ENCODE measurements at places on chromosomes 6 and 20.

DNA sequence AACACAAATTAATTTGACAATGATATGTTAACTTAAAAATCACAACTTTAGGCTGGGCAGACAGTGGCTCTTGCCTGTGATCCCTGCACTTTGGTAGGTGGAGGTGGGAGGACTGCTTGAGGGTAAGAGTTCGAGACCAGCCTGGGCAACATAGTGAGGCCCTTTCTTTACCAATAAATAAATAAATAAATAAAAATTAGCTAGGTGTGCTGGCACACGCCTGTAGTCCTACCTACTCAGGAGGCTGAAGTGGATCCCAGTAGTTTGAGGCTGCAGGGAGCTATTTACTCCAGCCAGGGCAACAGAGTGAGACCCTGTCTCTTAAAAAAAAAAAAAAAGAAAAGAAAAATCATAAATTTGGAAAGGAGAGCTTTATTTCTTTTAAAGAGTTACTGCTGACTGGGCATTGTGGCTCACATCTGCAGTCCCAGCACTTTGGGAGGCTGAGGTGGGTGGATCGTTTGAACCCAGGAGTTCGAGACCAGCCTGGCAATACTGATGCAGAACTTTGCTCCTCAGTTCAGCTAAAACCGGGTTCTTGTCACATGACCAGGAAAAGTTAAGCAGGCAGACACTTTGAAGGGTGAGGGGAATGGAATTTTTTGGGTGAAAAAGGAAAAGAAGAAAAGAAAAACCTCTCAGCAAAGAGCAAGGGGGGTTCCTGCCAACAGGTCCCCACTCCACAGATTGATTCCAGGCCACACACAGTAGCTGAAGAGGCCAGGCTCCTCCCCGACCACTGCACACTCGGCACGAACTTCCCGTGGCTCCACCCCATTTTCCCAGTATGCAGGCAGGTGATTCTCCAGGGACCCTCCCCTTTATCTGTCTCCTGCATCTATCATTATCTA is 44.0 kb upstream of the DDR1 start:
- DNase-seq = no peak

DNA sequence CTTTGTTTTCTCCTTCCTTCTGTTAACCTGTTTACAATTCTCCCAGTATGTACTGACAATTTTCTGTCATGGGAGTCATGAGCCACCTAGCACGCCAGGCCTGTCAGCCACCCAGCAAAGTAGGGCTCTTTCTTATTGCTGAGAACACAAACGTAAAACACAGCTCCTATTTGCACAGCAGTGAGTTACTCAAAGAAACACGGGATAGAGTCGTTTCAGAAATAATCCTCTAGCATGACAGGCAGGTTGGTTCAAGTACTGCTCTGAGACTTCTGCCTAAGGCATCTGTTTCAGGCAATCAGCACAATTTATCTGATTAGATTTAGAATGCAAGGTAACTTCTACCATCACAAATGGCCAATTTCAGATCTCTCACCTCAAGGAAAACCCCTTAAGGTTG is 88.8 kb downstream of the CD24 start:
- DNase-seq = no peak

- DNase-seq = no peak
These were observed 148.3 kb downstream of the GPX5 start for GRCh38 chr6:28673787-28674671.

- no peak for DNase-seq
These were observed 20.0 kb downstream of the CCN2 start for GRCh38 chr6:131931063-131931750.

DNA sequence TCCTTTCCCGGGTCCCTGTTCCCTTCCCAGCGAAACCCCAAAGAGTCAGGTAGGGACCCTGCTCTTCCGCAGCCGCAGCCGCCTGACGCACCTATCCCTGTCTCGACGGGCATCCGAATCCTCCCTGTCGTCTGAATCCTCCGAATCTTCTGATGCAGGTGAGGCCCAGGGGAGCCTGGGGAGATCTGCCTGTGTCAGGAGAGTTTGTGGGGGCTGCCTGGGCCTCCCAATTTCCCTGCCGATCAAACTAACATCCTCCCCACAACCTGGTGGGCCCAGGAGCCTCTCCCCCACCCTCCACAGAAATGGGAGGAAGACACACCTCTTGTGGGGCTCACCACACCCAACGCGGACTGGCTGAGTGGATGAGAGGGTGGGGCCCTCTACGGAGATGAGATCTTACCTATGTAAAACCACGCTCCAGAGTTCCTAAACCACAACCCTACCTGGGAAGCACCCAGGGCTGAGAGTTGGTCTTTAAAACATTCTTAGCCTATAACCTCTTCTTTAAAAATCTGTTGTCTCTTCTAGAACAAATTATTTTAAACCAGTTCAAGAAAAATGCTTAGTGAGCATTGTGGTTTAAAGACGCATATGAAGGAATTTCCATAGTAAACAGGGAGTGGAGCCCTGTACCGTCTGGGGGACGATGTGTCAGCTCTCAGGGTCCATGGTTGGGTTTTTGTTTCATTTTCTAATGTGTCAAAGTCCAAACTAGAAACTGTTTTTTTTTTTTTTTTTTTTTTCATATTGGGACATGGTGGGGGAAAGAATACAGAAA is 1.7 kb downstream of the CDC25B start:
- no peak for DNase-seq

- DNase-seq = no peak
These were observed 179.7 kb downstream of the DLL1 start for GRCh38 chr6:170111141-170111664.

DNA sequence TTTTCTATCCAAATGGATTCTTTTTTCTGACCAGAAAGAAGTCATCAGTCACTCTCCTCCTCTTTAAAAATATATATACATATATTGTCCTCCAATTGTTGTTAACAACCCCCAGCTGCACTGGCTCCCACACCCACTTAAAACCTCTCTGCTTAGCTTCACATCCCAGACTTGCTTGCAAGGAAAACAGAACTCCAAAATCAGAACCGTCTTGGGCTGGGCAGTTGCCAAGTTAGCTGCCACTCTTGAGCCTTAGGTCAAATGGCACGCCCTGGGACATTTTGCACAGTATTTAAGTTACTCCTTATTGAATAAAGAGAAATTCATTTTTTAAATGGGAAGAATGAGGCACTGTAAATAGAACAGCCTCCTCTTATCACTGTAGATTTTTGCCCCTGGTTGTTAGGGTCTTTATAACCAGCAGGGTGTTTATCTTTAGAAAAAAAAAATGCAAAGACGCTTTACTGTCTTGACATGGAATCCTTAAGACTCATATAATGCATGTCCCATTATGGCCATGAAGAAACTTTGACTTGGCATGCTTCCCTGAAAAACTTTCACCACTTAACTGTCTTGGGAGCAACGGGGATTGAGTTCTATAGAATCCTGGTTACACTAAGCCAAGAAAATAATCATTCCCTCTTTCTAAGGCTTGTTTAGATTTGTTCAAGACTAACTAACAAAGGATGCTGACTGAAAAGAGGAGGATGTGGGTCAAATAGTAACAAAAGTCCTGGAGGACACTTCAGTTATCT is 204.5 kb downstream of the ISM1 start:
- no peak for DNase-seq

GRCh38 chr20:42173440-42173839 is 555.3 kb upstream of the CHD6 start:
- no peak for DNase-seq

GRCh38 chr6:11428895-11429294 is 108.7 kb upstream of the TMEM170B start:
- DNase-seq = peak; percentile 56

- peak; percentile 43 for DNase-seq
These were observed 49.7 kb upstream of the IL20RA start for GRCh38 chr6:137094411-137095008.

- DNase-seq = no peak
These were observed 464.9 kb downstream of the PRKN start for GRCh38 chr6:162262466-162263196.

DNA sequence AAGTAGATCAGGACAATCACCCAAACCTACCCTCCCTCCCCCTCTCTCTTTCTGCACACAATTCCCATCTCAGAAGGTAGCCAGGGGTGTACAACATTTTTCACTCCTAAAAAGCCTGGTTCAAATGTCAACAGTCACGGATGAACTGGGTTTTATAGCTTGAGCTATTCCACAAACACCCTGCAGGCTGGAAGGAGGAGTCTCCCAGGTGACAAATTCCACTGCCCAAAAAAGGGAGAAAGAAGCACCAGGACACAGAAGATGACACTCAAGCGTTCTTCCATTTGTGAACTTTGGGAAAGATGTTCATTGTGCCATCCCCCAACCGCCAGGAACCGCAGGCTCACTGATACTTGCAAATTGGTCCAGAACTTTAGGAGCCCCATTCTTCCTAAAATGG is 111.5 kb upstream of the NFATC2 start:
- no peak for DNase-seq

DNA sequence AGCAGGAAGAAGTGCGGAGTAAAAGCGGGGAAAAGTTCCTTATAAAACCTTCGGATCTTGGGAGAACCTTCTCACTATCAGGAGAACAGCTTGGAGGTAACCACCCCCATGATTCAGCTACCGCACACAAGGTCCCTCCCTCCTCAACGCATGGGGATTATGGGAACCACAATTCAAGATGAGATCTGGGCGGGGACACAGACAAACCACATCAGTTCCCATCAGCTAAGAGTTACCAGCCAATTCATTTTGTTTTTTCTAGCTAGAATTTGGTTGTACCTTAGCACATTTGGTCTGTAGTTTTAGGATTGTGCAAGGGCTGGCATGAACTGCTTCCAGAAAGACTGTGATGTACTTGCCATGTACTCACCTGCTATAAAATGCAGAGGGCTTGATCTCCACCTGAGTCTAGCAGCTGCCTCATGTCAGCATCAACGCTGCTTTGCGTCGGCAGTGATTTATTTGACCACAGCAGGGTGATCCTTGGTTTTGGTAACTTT is 94.7 kb upstream of the SLC2A12 start:
- DNase-seq = no peak

GRCh38 chr20:64105846-64106434 is 1.4 kb downstream of the NPBWR2 start:
- no peak for DNase-seq

DNA sequence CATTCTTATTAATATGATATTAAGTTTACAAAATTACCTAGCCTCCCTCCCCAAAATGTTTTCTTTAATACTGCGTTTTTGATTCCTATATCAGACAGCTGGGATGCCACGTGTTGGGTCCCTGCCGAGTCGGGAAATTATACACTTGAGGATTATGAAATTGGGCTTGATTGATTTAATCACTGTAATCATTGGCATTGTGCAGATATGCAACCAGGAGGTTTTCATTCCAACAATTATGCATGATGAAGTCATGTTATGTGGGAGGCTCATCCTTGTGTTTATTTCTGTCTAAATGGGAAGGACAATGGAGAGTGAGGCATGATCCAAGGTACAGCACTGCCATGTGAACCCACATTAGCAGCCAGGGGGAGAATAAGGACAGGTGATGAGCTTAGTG is 30.6 kb upstream of the RIPOR2 start:
- DNase-seq = no peak

DNA sequence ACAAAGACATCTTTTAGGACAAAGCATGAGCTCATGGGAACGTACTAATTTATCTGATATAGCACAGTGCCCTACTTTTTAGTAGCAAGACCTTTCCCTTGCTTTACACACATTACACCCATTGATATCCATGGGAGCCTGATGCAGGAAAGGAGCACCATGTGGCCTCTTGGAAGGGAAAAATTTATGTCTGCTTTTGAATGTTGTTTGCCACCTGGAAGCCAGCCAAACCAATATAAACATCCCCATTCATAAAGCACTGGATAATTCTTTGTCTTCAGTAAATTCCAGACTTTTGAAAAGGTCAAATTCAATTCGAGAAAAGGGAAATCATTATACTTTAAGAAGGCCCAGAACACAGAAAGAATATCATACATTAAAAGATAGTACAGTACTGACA is 152.3 kb upstream of the BEND6 start:
- DNase-seq = no peak

GRCh38 chr20:32980131-32980941 is 23.9 kb downstream of the SUN5 start:
- no peak for DNase-seq

DNA sequence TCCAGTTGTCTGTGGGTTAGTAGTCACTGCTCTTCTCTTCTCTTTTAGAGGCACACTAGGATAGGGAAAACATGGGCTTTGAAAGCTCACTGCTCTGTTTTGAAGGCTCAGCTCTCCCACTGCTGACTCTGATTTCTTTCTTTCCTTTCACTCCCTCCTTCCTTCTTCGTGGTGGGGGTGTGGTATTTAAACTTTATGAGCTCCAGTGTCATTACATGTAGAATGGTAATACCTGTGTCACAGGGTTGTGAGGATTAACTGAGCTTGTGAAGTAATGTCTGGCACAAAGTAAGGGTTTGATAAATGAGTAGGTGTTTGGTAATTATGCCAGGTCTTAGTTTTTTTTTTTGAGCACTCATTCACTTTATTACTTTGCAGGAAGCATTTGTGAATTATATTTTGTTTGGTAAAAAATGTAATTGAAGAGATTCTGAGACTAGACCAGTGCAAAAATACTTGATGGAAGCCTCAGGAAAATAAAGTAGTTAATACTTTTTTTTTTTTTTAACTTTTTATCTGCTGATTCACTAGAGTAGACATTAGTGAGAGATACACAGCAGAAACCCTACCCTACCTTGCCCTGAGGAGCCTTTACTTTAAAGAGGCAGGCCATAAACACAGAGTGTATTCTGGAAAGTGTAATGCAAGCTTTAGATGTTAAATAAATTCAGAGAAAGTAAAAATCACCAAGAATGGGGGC is 17.3 kb downstream of the SMAP1 start:
- no peak for DNase-seq

GRCh38 chr6:105492706-105493673 is 90.1 kb upstream of the PREP start:
- DNase-seq = no peak

DNA sequence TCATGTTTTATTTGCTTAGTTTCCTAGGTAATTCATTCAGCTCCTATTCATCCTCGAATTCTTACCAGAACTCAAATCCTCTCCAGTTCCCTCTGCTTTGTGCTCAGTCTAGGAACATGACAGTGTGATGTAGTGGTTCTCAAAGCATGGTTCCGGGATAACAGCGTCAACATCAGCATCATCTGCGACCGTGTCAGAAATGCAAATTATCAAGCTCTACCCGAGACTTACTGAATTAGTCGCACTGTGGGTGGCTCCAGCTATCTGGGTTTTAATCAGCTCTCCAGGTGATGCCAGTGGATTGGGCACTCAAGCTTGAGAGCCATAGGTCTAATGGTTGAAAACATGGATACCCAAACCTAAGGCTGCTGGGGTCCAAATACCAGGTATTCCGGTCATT is 7.7 kb upstream of the STK35 start:
- DNase-seq = no peak

DNA sequence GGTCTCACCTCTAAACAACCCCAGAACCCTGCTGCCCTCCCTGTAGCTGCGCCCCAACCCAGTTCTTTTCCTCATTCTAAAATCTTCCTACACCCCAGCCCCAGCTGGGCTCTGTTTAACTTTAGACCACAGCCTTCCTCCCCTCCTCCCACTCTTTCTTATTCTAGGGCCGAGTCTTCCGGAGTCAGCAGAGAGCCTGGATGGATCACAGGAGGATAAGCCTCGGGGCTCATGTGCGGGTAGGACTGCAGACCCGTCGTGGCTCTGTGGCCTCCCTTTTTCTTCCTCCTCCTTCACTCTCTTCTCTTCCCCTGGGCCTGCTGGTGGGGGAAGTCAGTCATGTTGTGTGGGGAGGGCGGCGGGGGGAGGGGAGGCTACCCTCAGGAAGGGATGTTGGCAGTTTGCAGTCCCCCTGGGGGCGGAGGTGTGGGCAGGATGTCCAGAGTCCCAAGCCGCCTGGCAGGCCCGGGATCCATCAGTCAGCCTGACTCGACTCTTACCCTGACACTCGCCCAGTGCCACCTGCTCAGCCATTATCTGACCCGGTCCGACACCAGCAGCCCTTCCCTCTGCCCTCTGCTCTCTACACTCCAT is 8.1 kb downstream of the CAPN11 start:
- no peak for DNase-seq
